ENCODE measurements at places on chromosomes 4 and X.
A peak's percentile ranks its signal among the peaks of the same experiment; 100 is the strongest.

DNA sequence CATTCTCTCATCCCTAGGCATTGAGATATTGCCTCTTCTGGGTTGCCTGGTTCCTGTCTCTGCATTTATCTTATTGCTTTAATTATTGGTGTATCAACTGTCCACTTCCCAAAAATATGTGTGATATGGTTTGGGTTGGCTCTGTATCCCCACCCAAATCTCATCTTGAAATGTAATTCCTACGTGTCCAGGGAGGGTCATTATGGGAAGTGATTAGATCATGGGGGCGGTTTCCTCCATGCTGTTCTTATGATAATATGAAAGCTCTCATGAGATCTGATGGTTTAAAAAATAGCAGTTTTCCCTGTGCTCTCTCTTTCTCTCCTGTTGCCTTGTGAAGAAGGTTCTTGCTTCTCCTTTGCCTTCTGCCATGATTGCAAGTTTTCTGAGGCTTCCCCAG, 308.3 kb upstream of the HS3ST1 start:
- DNase-seq = no peak

DNA sequence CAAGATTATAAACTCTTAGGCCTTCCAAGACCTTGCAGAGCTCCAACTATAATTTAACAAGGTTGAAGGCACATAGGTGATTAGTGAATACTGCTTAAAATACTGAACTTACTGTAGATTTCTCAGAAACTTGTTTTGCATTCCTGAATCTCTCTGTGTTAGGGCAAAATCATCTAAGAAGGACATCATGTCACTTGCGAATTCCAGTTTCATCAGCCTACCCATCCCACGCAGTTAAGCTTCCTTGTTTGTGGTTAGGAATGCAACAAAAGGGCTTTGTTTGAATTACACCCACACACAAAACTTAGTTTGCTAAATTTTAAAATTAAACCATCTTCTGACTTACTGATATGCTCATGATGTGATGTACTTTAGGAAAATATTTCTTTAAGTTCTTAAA, 174.0 kb downstream of the SOWAHB start:
- peak; percentile 77 for DNase-seq

GRCh38 chrX:103630171-103630511, 1.4 kb downstream of the TCEAL1 start:
- no peak for DNase-seq

- no peak for DNase-seq
Observed at GRCh38 chr4:27318740-27319139, 458.1 kb downstream of the STIM2 start.

- no peak for DNase-seq
Observed at GRCh38 chr4:81485310-81485980, 13.7 kb upstream of the RASGEF1B start.

DNA sequence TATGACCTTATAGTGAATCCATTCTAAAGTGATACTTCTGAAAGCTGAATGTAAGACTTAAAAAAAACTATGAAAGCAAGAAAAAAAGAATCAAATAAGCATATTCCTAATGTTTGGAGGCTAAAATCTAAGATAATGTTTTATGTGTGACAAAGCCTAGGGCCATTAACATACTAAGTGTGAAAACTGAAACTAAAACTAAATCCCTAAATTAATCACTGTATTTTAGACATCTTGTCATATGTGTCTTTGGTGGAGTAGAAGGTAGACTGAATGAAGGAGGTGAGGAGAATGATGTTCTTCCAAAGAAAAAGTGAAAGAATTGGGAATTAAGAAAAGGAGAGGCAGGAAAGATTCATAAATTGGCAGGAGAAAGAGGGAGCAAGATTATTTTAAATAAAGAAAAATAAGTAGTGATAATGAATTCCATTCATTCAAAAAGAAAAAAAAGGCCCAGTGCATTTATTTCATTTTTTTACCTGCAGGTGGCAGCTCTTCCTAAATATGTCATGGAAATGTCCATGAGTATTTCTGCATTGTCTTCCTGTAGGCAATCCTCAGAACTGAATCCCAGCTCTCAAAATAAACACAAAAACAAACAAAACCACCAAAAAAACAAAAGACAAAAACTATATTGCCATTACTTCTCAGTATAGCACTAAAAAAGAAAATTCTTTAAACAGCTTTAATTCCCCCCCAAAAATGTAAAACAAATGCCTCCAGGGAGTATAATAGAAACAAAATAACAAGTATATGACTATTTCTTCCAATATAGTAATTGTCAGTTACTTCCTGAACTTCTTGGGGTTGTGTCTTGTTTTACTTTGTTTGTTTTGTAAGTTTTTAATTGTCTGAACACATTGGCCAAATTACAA, 17.0 kb upstream of the AP1AR start:
- DNase-seq = no peak

DNA sequence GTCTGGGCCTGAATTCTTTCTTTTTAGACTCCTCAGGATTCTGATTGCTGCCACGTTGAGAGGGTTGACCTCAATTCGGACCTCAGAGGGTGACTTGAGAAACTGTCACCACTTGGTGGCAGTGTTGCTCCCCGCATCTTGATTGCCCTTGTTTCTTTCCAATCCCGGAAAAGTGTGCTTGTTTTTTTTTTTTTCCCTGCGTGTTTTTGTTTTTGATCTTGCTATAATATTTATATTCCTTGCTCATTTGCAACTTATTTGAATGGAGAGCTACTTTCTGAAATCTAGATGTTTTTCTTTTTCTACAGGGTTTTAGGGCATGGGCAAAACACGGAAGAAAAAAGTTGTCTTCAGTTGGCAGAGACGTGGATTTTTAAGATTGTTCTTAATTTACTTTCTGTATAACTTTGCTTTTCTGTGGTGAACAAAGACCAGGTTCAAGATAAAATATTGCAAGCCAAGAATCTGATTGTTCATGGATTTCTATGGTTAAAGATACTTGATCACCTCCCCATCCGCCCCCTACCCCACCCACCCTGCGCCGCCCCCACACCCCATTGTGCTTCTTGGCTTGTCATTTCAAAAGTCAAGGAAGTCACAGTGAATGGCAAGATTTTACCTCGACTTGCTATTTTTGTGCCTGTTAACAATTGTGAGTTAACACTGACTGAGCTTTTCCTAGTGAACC, 102.0 kb downstream of the PTTG2 start:
- DNase-seq = no peak

- DNase-seq = no peak
Observed at GRCh38 chrX:2445662-2446623, 54.8 kb downstream of the DHRSX start.

DNA sequence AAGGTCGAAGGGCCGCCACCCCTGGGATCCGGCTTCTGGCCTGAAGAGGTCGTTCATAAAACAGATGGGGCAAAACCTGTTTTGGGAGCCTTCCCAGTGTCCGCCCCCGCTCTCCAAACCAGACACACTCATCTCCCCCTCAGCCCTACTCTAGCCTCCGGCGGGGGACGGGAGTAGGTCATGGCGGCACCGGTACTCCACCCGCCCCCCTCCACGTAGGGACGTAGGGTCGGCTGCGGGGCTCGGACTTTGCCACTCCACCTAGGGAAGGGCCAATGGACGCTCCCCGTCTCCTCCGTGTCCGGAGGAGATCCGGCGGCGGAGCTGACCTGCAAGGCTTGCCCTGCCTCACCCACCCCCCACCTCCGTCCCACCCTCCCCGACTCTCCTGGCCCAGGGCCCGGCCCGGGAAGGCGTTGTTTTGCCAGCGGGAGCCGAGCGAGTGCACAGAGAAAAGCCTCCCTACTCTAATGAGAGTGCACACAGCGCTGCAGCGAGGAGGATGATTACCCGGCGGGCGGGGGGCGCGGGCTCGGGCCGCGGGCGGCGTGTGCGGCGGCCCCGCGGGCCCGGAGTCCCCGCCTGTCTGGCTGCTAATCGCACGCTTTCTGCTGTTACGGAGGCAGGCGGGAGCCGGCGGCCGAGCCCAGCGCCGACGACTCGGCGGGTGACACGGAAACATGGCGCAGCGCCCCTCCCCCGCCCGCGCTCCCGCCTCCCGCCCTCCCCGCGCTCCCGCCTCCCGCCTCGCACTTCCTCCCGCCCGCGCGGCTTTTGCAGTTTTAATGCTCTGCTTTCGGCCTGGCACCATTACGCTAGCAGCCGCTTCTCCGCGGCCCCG, 8.3 kb upstream of the BCOR start:
- DNase-seq = no peak

DNA sequence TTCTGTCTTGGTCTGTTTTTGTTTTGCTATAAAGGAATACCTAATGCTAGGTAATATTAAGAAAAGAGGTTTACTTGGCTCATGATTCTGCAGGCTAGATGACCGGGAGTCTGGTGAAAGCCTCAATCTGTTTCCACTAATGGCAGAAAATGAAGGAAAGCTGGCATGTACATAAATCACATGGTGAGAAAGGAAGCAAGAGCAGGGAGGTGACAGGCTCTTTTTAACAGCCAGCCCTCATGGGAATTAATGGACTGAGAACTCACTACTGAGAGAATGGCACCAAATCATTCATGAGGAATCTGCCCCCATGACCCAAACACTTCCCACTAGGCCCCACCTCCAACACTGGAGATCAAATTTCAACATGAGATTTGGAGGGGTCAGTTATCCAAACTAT, 27.6 kb downstream of the SATL1 start:
- DNase-seq = no peak

- no peak for DNase-seq
Observed at GRCh38 chr4:139786494-139787354, 121.1 kb downstream of the MGST2 start.

DNA sequence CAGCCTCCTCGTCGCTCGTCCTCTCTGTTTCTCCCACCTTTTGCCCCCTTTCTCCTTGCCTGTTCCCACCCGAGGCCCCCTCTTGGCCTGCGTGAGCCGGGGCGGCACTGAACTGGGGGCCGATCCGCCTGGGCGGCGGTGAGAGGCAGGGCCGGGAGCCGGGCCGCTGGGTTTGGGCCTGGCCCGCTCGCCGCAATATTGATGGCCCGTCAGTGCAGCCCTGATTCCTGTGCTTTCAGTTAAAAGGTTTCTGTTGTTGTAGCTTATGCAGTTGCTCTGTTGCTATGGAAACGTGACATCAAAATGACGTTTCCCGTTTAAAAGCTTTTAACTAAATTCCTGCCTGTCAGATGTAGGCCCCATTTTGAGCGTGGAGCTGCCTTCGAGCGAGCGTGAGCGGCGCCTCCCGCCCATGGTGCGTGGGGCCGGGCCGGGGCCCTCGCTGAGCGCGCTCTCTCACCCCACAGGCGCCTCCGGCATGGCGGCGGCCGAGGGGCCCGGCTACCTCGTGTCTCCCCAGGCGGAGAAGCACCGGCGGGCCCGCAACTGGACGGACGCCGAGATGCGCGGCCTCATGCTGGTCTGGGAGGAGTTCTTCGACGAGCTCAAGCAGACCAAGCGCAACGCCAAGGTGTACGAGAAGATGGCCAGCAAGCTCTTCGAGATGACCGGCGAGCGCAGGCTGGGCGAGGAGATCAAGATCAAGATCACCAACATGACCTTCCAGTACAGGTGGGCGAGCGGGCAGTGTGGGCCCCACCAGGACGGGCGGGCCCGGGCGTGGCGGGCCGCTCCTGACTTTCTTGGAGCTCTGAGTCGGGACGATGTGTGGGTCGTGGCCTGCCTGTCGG, at the start of gene MSANTD1:
TSS of gene MSANTD1 (plus strand) at position 349 of the 851 bp plus-strand sequence. CDS start at position 413, 64 bp downstream.
- peak; percentile 8 for DNase-seq

GRCh38 chrX:127038065-127038464, 218.5 kb downstream of the PRR32 start:
- DNase-seq = no peak

DNA sequence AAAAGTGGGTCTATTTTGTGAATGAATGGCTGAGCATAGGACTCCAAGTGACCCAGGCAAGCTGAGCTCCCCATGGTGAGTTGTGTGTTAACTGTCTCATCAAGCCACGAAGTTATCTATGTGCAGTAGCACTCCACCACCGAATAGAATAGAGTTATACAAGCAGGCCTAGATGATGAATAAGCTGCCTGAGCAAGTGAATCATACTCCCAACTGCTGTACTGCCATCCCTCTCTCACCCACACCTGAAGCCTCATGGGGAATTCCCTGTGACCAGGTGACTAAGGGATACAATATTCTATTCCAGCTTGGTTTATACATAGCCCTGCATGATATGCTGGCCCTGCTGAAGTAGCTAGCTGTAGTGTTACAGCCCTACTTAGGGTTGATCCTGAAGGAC, 38.7 kb downstream of the KDM5C start:
- DNase-seq = no peak

DNA sequence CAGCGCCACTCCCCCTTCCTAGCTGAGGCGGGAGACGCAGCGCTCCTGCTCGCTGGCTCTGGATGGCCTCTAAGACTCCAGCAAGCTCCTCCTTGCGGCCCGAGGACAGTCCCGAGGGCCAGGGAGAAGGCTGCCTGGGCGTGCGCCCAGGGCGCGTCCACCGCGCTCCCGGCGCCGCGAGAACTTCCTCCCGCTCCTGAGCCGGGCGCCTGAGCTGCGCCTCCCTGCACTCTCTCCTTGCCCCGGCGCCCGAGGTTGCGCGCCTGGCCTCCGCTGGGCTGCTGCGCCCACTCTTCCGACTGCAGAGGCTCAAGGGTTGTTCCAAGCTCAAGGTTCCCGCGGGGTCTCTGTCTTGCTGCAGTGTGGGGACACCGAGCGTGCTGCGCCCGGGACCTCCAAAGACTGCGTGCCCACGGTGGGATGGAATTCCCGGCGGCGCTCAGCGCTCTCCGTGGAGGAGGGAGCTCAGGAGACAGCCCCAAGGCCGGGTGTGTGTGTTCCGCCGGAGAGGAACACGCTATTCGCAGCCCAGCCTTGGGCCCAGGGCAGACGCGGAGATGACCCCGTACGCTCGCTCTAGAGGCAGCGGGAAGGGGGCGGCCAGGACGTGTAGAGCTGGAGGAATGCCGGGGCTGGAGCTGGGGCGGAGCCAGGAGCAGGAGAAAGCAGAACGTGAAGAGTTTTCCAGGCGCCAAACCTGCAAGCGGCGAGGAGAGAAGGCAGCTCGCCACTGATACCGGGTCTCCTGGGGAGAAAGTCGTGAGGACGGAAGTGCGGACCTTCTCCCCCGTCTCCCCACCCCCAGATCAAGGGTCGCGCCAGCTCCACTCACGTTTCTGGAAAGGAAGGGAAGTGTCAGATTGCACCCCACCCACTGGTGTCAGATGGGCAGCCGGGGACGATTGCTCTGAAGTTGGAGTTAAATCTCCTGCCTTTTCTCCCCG, at the start of gene ARHGAP6:
TSS of gene ARHGAP6 (minus strand) at position 753 of the 944 bp plus-strand sequence. CDS start 1,092 bp downstream, outside the sequence.
- no peak for DNase-seq

DNA sequence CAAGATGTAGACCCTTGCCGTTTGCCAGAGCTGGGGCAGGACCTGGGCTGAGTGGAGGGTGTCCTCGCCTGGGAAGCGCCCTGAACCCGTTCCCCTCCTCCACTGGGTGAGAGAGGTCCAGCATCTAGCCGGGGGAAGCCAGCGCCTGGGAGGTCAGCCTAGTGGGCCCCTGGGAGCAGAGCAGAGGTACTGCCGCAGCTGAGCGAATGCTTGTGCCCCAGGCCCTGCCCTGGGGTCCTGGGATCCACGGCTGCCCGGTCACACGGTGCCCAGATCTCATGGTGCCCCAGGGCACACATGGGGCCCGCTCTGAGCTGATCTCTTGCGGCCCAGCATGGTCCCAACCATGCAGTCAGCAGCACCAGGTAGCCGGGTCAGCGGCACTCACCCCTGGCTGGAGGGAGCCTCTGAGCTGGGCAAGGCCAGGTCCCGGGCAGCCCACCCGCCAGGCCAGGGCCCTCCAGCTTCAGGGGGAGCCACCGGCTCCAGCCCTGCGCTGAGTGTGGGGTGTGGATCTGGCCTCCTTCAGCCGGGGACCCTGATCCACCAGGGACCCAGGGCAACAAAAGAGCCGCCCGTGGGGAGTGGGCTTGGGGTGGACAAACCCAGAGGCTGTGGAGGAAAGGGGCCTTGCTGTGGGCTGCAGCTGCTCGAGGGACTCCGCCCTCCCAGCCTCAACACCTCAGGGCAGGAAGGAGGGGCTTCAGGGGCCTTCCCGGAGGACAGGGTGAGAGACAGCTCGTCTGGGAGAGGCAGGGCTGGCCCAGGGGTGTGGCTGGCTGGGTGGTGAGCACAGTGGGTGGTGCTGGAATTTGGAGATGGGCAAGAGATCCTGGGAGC, 4.1 kb upstream of the CPLX1 start:
- DNase-seq = no peak

Measured in retinal pigment epithelial cell (primary cell).